ENCODE measurements at places on chromosomes 3 and 15.

GRCh38 chr15:78676424-78677110 lies 35.6 kb upstream of the CHRNB4 start:
- no peak for DNase-seq

GRCh38 chr15:76753131-76753530 lies 152.0 kb downstream of the SCAPER start:
- no peak for DNase-seq

- DNase-seq = no peak
These were observed 131.1 kb upstream of the NSMCE3 start for GRCh38 chr15:29400701-29401100.

GRCh38 chr3:140251678-140252077 lies 316.7 kb downstream of the CLSTN2 start:
- no peak for DNase-seq

DNA sequence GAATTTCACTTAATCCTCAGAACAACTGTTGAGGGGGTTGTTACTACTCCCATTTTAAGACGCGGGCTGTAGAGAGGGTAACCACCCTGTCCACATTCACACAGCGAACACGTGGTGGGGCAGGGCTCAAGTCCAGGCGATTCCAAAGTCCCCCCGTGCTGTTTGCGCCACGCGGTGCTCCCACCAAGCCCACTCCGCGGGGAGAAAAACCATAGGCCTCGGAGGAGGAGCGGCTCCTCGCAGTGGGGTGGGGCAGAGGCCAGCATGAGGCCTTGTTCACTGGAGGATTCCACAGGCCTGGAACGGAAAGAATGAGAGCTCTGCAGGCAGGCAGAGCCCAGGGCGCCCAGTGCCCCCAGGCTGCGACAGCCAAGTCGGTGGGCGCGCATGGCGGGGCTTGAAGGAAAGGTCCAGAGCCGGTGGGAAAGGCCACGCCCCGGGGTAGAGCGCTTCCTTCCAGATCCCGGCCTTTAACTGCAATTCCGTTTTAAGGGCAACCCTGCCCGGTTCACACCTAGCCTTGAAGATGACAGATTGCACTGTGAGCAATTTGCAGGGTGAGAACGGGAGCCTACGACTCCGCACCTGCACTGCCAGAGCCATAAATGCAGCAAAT lies 161.8 kb upstream of the TBL1XR1 start:
- DNase-seq = no peak

GRCh38 chr3:165983284-165983683 lies 146.1 kb upstream of the BCHE start:
- no peak for DNase-seq

GRCh38 chr3:15682561-15683185 lies 81.1 kb downstream of the BTD start:
- no peak for DNase-seq

DNA sequence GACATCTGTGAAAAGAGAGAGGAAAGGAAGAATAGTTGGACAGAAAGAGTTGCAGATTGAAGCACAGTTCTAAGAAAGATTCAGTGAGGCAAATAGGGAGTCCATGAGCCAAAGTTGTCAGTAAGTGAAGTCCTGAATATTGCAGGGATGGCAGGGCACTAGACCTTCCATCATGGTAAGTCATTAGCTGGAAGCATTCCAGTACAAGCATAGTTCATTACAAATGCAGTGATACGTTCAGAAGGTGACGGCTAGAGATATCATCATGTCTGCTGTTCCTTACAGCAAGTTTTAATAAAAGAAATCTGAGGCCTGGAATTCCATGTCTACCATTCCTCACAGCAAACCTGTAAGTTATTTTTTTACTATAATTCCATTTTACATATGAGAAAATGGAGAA lies 720.1 kb downstream of the GBE1 start:
- no peak for DNase-seq

Measured in tibial nerve (tissue), 4 donors.